ENCODE measurements at places on chromosomes 5 and 9. TPM values are rescaled to one million over a fixed set of nuclear protein-coding genes. Genes with fewer than 3 reads are reported as not detected.

BTNL9 gene
- total RNA-seq: 99.8 TPM

SPRY4 gene
- total RNA-seq: 89.8 TPM

DAPK1 gene
- 168 TPM for total RNA-seq

PPIC gene
- 43.0 TPM for total RNA-seq

RNF180 gene
- 14.0 TPM for total RNA-seq

DMRT2 gene
- total RNA-seq: 0.46 TPM

PCDHB1 gene
- 0.12 TPM for total RNA-seq

IL13 gene
- total RNA-seq: not detected

LSM11 gene
- 3.0 TPM for total RNA-seq

PCDHGA8 gene
- total RNA-seq: 1.2 TPM

DNA sequence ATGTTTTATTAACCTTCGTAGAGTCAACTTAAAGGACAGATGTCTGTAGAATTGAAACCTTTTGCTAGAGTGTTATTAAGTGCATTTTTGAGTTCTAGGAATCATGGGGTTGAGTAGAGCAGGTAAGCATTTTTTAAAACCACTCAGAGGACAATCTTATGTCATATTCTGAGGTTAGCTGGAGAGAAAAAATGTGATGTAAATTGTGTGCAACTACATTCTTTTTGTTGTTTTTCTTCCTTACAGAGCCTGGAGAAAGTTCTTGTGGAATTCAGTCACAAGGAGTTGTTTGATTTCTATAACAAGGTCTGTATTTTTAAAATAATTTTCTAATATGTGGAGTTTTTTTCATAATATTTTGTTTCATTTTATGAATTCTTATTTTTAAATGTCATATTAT is 206.4 kb downstream of the COMMD10 start:
- H3K27ac ChIP-seq: no peak overlapping the region
- H3K4me3 ChIP-seq: no peak overlapping the region
- H3K36me3 ChIP-seq: no peaks in the 10 kb centered on the region
- no peaks in the 10 kb centered on the region for H3K27me3 ChIP-seq
- DNase-seq: no peak

GRCh38 chr5:138339091-138339456 is 1.0 kb downstream of the FAM53C start:
- no peak for DNase-seq
- H3K27ac ChIP-seq: peak overlapping the region; percentile 99
- H3K4me1 ChIP-seq: peaks cover 13% of the 10 kb centered on the region
- peaks cover 31% of the 10 kb centered on the region for H3K36me3 ChIP-seq
- no peaks in the 10 kb centered on the region for H3K27me3 ChIP-seq

DNA sequence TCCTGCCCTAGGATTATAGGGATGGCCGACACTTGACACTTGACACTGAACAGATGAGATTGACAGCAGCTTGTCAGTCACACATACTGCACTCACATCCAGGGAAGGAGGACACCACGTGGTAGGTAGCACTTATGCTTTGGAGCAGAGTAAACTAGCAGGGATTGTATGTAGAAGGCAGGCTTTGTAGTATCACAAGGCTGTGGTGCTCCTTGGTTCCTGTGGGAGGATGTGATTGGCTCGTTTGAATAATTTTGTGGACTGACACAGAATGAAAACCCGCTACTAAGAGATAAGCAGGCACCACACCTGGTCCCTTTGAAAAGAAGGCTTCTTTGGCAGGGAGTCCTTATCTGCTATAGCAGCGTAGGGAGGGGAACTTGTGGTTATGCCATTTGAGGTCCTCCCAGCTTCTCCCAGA is 63.6 kb upstream of the IL12B start:
- no peak for DNase-seq
- no peaks in the 10 kb centered on the region for H3K4me1 ChIP-seq
- no peak overlapping the region for H3K4me3 ChIP-seq
- no peak overlapping the region for H3K27ac ChIP-seq
- no peaks in the 10 kb centered on the region for H3K36me3 ChIP-seq
- H3K27me3 ChIP-seq: no peaks in the 10 kb centered on the region

DNA sequence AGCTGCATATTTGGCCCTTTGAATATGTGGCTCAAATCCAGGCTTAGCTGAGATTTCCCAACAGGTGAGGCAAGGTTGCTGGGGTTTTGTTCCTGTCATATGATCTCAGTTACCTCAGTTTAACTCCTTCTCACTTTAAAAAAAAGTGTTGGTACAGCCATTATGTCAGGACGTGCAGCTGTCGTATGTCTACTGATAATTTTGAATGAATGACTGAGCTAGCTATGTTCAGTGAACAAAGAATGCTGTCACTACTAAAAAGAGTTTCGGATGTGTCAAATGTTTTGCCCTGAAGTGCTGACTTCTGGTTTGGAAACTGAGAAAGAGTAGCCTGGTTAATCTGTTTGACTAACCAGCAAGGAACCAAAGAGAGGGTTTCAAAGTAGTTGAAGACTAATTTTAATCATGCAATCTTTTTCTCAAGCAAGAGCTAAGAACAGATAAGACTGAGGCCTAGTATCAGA is 106.3 kb upstream of the NR3C1 start:
- H3K36me3 ChIP-seq: no peaks in the 10 kb centered on the region
- no peak for DNase-seq

- no peak overlapping the region for H3K27ac ChIP-seq
- H3K27me3 ChIP-seq: no peaks in the 10 kb centered on the region
- H3K4me3 ChIP-seq: no peak overlapping the region
- no peaks in the 10 kb centered on the region for H3K36me3 ChIP-seq
Observed at GRCh38 chr9:121563881-121564460, 64.3 kb upstream of the GGTA1 start.

GRCh38 chr9:132947756-132948155 is 3.3 kb upstream of the TSC1 start:
- no peaks in the 10 kb centered on the region for H3K36me3 ChIP-seq
- H3K27ac ChIP-seq: no peak overlapping the region
- H3K4me3 ChIP-seq: no peak overlapping the region
- DNase-seq: no peak
- peaks cover 8% of the 10 kb centered on the region for H3K4me1 ChIP-seq

DNA sequence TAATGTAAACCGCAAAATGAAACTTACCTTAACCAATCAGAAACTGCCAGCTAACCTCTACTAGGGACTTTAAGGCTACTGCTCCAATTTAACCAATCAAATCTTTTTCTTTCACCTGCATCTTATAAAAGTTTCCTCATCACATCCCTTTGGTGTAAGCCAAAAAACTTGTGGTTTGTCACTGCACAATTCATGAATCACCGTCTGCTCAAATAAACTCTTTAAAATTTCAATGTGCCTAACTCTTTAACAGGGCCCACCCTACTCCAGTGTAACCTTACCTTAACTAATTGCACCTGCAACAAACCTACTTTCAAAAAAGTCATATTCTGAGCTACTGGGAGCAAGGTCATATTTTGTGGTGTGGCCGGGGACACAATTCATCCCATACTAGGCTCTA is 172.2 kb upstream of the GRAMD2B start:
- H3K27ac ChIP-seq: no peak overlapping the region
- no peak for DNase-seq
- H3K4me1 ChIP-seq: no peaks in the 10 kb centered on the region
- no peak overlapping the region for H3K4me3 ChIP-seq

DNA sequence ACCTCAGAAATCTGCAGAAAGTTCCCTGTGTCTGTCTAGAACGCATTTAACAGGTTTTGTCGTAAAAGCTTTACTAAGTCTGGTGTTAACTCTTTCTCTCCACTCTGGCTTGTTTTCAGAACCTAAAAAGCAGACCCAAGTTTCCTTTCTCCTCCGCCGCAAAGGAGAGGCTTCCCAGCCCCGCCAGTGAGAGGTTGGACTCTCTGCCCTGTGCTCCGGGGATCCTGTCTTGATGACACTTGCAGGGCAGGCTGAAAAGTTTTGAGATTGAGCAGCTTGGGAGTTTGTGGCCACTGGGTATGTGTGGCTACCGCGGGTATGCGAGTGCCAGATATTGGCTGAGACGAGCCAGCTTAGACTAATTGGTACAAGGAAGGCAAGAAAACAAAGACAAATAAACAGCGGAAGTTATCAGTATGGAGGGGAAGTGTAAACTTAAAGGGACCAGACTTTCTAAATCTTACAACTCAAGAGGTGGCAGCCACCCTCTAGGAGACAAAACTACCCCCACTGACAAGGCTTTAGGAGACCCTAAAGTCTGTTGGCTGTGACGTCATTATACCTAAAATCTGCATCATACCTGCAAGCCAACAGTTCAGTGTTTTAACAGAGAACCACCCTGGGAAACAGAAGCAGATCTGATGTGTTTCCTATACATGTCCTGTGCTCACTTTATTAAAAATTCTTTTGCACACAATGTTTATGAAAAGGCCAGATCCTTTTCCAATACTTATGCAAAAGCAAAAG is 41.0 kb upstream of the PCDHB1 start:
- H3K27me3 ChIP-seq: no peaks in the 10 kb centered on the region
- H3K27ac ChIP-seq: no peak overlapping the region
- DNase-seq: no peak
- H3K4me1 ChIP-seq: no peaks in the 10 kb centered on the region
- peaks cover 5% of the 10 kb centered on the region for H3K36me3 ChIP-seq

- H3K4me3 ChIP-seq: peak overlapping the region; percentile 12
- H3K36me3 ChIP-seq: no peaks in the 10 kb centered on the region
- peaks cover 10% of the 10 kb centered on the region for H3K4me1 ChIP-seq
- H3K27ac ChIP-seq: no peak overlapping the region
Observed at GRCh38 chr5:93571114-93571949, 9.7 kb downstream of the NR2F1-AS1 start.

GRCh38 chr5:72187388-72188075 is 80.3 kb downstream of the MAP1B start:
- no peaks in the 10 kb centered on the region for H3K36me3 ChIP-seq
- H3K4me1 ChIP-seq: no peaks in the 10 kb centered on the region
- no peaks in the 10 kb centered on the region for H3K27me3 ChIP-seq
- H3K27ac ChIP-seq: no peak overlapping the region
- DNase-seq: no peak

GRCh38 chr9:119121899-119122298 is 247.3 kb downstream of the BRINP1 start:
- H3K27me3 ChIP-seq: no peaks in the 10 kb centered on the region
- no peaks in the 10 kb centered on the region for H3K4me1 ChIP-seq
- no peak overlapping the region for H3K27ac ChIP-seq
- DNase-seq: no peak
- H3K36me3 ChIP-seq: no peaks in the 10 kb centered on the region

GRCh38 chr5:159657771-159658170 is 258.5 kb upstream of the ADRA1B start:
- no peaks in the 10 kb centered on the region for H3K36me3 ChIP-seq
- no peaks in the 10 kb centered on the region for H3K4me1 ChIP-seq
- H3K4me3 ChIP-seq: no peak overlapping the region
- no peaks in the 10 kb centered on the region for H3K27me3 ChIP-seq

- no peaks in the 10 kb centered on the region for H3K36me3 ChIP-seq
- no peak overlapping the region for H3K4me3 ChIP-seq
- DNase-seq: no peak
- no peak overlapping the region for H3K27ac ChIP-seq
Observed at GRCh38 chr5:110815916-110816605, 77.3 kb downstream of the SLC25A46 start.

DNA sequence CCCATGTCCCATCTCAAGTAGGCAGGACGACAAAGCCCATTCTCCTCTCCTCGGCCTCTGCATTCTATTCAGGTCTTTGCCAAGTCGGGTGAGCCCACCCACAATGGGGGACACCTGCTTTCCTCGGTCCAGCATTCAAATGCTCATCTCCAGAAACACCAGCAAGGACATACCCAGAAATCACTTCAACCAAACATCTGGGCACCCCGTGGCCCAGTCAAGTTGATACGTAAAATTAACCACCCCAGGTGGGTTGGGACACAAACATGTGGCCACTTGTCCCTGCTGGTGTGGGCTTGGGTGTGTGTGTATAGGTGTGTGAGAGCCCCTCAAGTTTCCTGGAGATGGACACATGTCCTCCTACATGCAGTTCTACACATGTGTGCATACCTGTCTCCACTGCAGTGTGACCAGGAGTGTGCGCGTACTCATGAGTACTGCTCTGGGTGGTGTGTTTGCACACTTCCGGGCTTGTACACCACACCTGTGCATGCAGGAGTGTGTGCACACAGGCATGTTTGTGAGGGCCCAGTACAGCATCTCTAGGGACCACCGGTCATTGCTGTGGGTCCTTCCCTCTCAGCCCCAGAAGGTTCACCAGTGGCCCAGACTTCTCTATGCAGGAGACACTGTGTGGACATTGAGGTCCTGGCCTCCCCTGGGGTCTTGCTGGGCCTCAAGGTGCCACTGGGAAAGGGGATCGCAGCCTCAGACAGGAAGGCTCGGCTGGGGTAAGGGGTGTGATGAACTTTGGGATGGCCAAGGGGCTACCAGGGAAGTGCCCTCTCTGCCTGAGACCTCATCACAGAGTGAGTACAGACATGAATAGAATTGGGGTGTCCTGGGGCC is 35.4 kb upstream of the RXRA start:
- H3K4me1 ChIP-seq: peaks cover 14% of the 10 kb centered on the region
- H3K27me3 ChIP-seq: no peaks in the 10 kb centered on the region
- no peak overlapping the region for H3K27ac ChIP-seq
- no peak overlapping the region for H3K4me3 ChIP-seq
- H3K36me3 ChIP-seq: no peaks in the 10 kb centered on the region

DNA sequence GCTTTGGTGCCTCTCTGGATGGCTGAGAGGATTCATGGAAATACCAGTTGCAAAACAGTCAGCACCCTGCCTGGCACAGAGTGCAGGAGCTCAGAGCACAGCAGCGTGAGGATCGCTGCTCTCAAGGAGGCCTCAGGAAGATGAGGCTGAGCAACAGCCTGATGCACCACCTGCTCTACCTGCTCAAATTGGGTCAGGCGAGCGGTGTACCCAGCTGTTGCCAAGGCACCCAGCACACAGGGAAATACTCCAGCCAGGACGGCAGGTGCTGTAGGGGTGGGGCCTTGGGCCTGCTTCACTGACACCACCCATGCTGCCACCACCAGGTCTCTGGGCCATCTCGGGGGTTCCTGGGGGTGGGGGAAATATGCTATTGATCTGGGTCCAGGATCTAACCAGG is 4.3 kb downstream of the EEIG1 start:
- no peaks in the 10 kb centered on the region for H3K27me3 ChIP-seq
- DNase-seq: peak; percentile 85
- peaks cover 81% of the 10 kb centered on the region for H3K4me1 ChIP-seq

GRCh38 chr9:70589571-70590314 is 175.3 kb upstream of the KLF9 start:
- peaks cover 28% of the 10 kb centered on the region for H3K4me1 ChIP-seq
- no peak for DNase-seq
- H3K4me3 ChIP-seq: no peak overlapping the region
- H3K36me3 ChIP-seq: no peaks in the 10 kb centered on the region
- H3K27me3 ChIP-seq: no peaks in the 10 kb centered on the region

- H3K27me3 ChIP-seq: no peaks in the 10 kb centered on the region
- DNase-seq: no peak
- H3K4me1 ChIP-seq: no peaks in the 10 kb centered on the region
- H3K36me3 ChIP-seq: no peaks in the 10 kb centered on the region
- no peak overlapping the region for H3K27ac ChIP-seq
Observed at GRCh38 chr5:59207401-59207800, 624.5 kb downstream of the RAB3C start.

- H3K4me3 ChIP-seq: no peak overlapping the region
- no peak overlapping the region for H3K27ac ChIP-seq
- H3K4me1 ChIP-seq: no peaks in the 10 kb centered on the region
- DNase-seq: no peak
- H3K36me3 ChIP-seq: no peaks in the 10 kb centered on the region
Observed at GRCh38 chr9:105855987-105856386, 161.6 kb downstream of the TMEM38B start.

- H3K27ac ChIP-seq: no peak overlapping the region
- H3K36me3 ChIP-seq: no peaks in the 10 kb centered on the region
- no peak for DNase-seq
Observed at GRCh38 chr5:65133477-65134110, 348.1 kb downstream of the ADAMTS6 start.

GRCh38 chr5:6498968-6499367 is 50.3 kb downstream of the UBE2QL1 start:
- peaks cover 6% of the 10 kb centered on the region for H3K27me3 ChIP-seq
- DNase-seq: no peak
- no peak overlapping the region for H3K4me3 ChIP-seq
- H3K36me3 ChIP-seq: no peaks in the 10 kb centered on the region
- no peaks in the 10 kb centered on the region for H3K4me1 ChIP-seq
